ENCODE measurements at places on chromosomes 16 and 17. TPM values are rescaled to one million over a fixed set of nuclear protein-coding genes. Genes with fewer than 3 reads are reported as not detected.

GRCh38 chr17:39174920-39175694 is 9.1 kb upstream of the ARL5C start:
- no peaks in the 10 kb centered on the region for H3K27me3 ChIP-seq
- H3K4me3 ChIP-seq: no peak overlapping the region
- no peak overlapping the region for H3K27ac ChIP-seq
- H3K4me1 ChIP-seq: no peaks in the 10 kb centered on the region

DNA sequence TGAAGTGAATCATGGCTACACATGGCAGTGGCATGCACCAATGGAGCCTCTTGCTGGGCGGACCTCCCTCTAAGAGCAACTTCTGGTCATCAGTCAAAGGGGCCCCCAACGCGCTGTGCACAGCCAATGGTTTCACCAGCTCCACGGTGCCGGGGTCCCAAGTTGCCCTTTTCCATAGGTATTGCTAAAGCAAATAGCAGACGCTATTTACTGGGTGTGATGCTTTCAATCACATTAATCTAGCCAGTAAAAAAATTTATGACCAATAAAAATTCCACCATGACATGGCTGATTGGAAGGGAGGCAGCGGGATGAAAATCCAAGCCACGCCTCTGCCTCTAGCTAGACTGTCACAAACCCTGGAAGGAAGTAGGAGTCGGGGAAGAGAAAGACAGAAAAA is 680.3 kb upstream of the SOX9 start:
- DNase-seq: no peak
- H3K4me3 ChIP-seq: no peak overlapping the region
- peaks cover 5% of the 10 kb centered on the region for H3K27me3 ChIP-seq
- no peaks in the 10 kb centered on the region for H3K36me3 ChIP-seq
- no peaks in the 10 kb centered on the region for H3K4me1 ChIP-seq

- no peak for DNase-seq
- H3K4me3 ChIP-seq: no peak overlapping the region
- no peak overlapping the region for H3K27ac ChIP-seq
- H3K36me3 ChIP-seq: no peaks in the 10 kb centered on the region
- peaks cover 24% of the 10 kb centered on the region for H3K4me1 ChIP-seq
Observed at GRCh38 chr17:59427996-59428395, 96.5 kb downstream of the YPEL2 start.

DNA sequence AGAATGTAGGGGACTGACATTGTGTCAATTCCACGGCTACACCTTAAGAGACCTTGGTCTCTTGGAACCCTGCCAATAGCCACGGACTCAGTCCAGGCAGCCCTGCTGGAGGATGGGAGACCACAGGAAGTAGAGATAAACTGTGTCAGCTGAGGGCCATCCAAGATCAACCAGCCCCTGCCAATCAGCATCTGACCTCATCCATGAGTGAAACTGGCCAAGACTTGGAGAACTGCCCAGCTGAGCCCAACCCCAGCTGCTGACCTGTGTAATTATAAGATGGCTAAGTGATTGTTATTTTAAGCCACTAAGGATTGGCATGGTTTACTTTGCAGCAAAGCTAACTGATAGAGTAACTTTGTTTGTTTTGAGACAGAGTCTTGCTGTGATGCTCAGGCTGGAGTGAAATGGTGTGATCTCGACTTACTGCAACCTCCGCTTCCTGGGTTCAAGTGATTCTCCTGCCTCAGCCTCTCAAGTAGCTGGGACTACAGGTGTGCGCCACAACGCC is 13.3 kb upstream of the YWHAE start:
- H3K27ac ChIP-seq: no peak overlapping the region
- H3K27me3 ChIP-seq: no peaks in the 10 kb centered on the region
- no peaks in the 10 kb centered on the region for H3K4me1 ChIP-seq
- no peaks in the 10 kb centered on the region for H3K36me3 ChIP-seq
- H3K4me3 ChIP-seq: no peak overlapping the region

DNA sequence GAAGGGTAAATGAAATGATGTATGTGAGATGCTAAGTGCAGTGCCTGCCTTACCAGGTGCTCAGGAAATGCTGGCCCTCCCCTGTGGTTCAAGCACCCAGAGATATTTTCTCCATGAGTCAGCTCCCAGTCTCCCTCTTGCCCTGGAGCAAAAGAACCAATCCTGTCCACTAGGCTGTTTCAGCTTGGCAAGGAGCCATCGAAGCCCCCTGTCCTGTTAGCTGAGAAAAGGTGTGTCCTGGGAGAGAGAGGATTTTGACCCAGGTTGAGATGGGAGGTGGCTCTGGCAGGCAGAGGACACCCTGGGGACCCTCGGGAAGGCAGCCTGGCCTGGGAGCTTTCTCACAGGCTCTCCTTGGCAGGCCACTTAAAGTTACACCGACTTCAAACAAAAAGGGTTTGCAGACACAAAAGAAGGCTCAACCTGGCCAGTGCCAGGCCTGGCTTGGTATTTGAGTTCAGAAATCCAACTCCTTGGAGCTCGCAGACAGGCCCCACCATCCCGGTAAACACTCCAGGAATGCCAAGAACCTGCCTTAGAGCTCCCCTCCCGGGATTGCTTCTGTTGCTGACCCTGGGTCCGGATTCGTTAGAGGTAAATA is 29.6 kb downstream of the NTN1 start:
- no peak overlapping the region for H3K4me3 ChIP-seq
- no peaks in the 10 kb centered on the region for H3K4me1 ChIP-seq
- H3K36me3 ChIP-seq: no peaks in the 10 kb centered on the region
- H3K27ac ChIP-seq: no peak overlapping the region
- no peaks in the 10 kb centered on the region for H3K27me3 ChIP-seq
- DNase-seq: no peak

SLFN12L gene
- total RNA-seq: 0.32 TPM

GRCh38 chr17:67035131-67036083 is 8.9 kb upstream of the CACNG1 start:
- no peak for DNase-seq
- H3K36me3 ChIP-seq: no peaks in the 10 kb centered on the region
- H3K4me1 ChIP-seq: no peaks in the 10 kb centered on the region
- no peak overlapping the region for H3K4me3 ChIP-seq

Measured in adrenal gland (tissue), 19 donors.